Liver (tissue), 10 donors: ENCODE measurements at places on chromosomes 1 and 21. TPM values are rescaled to one million over a fixed set of nuclear protein-coding genes. Genes with fewer than 3 reads are reported as not detected.
A peak's percentile ranks its signal among the peaks of the same experiment; 100 is the strongest.

GRCh38 chr1:26327956-26328362 is 10.2 kb downstream of the CD52 start:
- no peak for DNase-seq

- no peak for DNase-seq
Observed at GRCh38 chr1:83490988-83491387, 507.9 kb downstream of the TTLL7 start.

DNA sequence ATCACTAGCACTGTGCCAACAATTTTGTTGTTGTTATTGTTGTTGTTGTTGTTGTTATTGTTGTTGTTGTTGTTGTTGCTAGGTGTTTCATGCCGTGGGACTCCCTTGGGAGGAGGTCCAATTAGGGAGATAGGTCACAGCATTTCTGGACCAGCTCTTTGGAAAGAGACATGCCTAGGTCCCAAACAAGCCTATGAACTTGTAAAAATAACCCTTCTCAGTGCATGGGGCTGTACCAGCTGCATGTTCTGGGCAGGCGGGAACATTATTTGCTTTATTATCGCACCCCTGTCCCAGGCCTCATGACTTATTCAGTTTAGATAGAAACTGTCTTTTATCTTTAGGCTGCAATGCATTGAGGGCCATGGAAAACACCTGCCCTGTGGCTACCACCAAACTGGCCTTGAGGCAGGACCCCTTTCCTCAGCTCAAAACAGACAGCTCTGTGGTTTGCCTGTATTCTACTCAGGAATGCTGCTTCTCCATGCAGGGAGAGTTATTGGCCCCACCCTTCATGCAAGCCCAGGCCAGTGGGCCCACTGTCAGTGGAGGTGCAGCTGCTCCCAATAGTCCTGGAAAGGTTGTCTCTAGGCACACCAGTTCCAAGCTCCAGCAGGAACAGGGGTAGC is 386.5 kb upstream of the BRINP3 start:
- no peak for DNase-seq

- no peak for DNase-seq
Observed at GRCh38 chr1:25740071-25740470, 59.9 kb upstream of the SELENON start.

GRCh38 chr1:8239306-8240023 is 78.4 kb upstream of the SLC45A1 start:
- no peak for DNase-seq

GRCh38 chr1:241799416-241799815 is 48.6 kb upstream of the EXO1 start:
- DNase-seq: no peak

GRCh38 chr1:3074297-3074741 is 5.3 kb downstream of the PRDM16 start:
- DNase-seq: no peak

DNA sequence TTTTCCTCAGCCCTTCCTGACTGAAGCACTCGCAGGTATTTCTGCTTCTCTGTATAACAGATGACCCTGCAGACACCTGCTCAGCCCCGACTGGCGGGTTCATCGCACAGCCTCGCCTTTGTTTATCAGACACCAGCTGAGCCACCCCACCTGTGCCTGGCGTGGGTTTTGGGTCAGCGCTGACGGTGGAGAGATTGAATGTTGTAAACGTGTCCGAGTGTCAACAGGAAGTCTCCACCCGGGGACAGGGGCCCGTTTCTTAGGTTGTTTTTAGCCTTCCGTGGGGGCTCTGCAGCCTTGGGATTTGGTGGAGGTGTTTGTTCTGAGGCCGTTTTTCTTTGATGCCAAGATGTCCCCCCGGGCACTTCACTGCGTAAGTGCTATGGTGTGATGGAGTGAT is 60.1 kb downstream of the COL18A1 start:
- no peak for DNase-seq

DNA sequence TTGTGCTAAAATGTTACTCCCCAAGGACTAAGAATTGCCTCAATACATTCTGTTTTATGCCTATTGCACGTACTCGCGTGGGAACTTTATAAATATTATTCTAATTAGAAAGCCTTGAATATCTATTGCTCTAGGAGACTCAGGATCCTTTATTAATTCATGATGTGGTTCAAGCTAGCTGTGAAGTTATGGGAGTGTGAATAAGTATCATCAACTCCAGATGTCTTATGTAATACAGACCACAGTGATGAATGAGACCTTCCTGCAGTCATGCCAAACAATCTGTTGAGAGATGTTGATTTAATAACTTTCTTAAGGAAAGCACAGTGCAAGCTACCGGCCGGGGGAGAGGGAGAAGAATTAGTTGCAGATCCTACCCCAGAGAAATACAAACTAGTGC is 519.2 kb upstream of the ZP4 start:
- DNase-seq: no peak

DNA sequence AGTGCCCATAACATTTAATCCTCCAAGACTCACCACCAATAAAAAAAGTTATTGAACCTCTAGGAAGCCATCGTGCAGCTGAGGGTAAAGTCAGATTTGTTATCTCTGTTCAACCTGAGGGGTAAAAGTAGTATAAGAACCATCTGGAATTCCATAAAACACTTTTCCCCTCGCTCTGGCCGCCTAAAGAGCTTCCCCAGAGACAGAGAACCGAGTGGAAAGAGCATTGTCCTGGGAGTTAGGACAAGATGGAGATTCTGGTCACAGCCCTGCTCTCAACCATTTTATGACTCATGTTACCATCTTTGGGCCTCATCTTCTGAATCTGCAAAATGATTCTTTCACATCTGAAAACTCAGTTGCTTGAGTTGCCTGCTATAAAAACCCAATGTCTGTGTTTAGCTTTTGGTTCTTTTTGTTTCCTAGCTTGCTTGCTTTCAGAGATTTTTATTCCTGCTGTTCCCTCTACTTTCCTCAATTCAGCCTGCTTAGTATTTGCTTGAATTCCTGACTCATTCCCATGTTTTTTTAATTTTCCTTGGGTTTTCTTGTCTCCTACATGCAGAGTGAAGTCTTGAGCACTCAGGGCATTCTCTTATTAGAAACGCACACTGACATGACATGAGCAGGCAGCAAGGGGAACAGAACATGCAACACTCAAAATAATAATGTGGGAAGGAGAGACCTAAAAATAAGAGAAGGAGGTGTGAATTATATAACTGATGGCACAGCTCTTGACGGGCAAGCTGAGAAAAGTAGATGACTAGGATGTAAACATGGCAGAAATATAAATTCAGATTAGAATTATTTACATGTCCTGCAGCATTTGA is 1.7 kb downstream of the EPHX4 start:
- DNase-seq: no peak

DNA sequence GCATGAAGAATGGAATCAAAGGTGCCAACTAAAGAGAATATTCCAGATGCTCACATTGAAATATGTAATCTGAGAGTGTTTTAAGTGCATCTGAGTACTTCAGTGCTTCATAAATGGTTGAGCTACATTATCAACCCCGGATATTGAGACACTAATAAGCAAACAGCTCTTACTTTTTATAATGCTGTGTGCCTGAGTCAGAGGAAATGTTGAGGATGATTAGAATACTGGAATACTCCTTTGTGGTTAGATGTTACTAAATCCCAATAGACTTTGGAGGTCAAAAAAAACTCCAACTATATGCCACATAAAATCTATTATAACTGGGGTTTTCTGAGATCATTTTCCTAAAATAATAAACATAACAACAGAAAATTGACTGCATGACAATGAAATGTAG is 12.5 kb upstream of the KCNA3 start:
- DNase-seq: no peak

- no peak for DNase-seq
Observed at GRCh38 chr1:248688527-248689298, 13.9 kb downstream of the OR14I1 start.

GRCh38 chr21:33650929-33651509 is 8.7 kb downstream of the ITSN1 start:
- no peak for DNase-seq

DNA sequence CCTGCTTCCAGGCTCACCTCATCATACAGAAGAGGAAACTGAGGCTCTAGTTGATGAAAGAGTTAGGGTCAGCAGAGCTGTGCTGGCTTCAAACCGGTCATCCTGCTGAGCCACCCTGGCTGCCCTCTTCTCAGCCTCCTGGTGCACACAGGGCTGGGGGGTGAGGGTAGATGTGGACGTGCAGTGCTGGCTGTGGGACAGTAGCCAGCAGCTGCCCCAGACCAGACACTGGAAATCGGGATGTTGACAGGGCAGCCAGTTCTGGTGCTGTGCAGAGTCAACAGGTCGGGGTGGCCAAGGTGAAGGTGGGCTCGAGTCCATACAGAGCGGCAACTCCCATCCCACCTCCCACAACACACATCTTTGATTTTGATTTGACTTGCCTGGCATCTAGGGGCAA is 1.5 kb upstream of the CLCNKA start:
- DNase-seq: no peak

- peak; percentile 9 for DNase-seq
Observed at GRCh38 chr1:43511394-43511793, 19.3 kb upstream of the PTPRF start.

DNA sequence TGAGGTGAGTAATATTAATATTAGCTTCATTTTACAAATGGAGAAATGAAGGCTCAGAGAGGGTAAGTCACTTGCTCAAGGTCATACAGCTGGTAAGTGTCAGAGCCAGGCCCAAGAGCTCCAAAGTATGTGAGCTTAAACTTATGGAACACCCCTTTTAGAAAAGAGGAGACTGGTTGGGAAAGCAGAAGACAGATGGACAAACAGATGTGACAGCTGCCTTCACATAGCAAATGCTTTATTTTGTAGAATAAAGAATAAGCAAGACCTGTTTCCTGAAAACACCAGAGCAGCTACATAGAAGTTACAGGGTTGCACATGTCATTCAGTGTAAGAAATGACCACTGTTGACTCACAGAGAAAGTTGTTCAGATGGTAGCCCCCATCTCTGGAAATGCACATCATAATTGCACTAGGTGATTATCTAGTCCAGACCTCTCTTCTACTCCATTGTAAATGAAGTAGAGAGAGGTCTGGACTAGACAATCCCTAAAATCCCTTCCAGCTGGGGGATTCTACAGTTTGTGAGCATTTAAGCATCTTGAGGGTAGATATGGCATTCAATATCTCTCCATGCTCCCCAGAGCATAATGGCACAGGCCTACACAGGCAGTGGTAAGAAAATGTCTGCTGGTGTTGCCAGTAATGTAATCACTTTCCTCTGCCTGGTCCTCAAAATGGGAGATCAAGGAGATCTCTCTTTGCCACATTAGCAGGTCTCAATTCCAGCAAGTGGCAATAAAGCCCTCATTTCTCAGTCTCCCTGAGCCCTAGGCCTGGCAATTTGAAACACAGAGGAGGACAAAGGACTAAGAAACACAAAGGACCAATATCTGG is 188.2 kb upstream of the FGGY start:
- DNase-seq: no peak

SESN2 gene
- polyA plus RNA-seq: 10.7 TPM

SYT14 gene
- not detected for polyA plus RNA-seq

CLCNKB gene
- polyA plus RNA-seq: not detected

GJA5 gene
- polyA plus RNA-seq: 0.70 TPM

CHRM3 gene
- polyA plus RNA-seq: 0.31 TPM

GUCA2B gene
- 3.3 TPM for polyA plus RNA-seq
